CD8-positive, alpha-beta T cell (primary cell): ENCODE measurements at places on chromosomes 13 and 19.

- DNase-seq, result peak; percentile 68
Observed at GRCh38 chr19:44951179-44952159, 3.7 kb upstream of the CLPTM1 start.

DNA sequence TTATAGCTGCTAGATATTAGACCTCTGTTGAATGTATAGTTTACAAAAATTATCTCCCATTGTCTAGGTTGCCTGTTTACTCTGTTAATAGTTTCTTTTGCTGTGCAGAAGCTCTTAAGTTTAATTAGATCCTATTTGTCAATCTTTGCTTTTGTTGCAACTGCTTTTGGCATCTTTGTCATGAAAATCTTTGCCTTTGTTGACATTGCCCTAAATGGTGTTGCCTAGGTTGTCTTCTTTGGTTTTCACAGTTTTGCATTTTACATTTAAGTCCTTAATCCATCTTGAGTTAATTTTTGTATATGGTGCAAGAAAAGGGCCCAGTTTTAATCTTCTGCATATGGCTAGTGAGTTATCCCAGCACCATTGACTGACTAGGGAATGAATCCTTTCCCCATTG lies 331.1 kb downstream of the ITGBL1 start:
- DNase-seq, result no peak

- DNase-seq, result no peak
Observed at GRCh38 chr13:66087269-66087710, 1142.8 kb downstream of the PCDH9 start.

- no peak for DNase-seq
Observed at GRCh38 chr13:48318377-48318811, 14.8 kb downstream of the RB1 start.

DNA sequence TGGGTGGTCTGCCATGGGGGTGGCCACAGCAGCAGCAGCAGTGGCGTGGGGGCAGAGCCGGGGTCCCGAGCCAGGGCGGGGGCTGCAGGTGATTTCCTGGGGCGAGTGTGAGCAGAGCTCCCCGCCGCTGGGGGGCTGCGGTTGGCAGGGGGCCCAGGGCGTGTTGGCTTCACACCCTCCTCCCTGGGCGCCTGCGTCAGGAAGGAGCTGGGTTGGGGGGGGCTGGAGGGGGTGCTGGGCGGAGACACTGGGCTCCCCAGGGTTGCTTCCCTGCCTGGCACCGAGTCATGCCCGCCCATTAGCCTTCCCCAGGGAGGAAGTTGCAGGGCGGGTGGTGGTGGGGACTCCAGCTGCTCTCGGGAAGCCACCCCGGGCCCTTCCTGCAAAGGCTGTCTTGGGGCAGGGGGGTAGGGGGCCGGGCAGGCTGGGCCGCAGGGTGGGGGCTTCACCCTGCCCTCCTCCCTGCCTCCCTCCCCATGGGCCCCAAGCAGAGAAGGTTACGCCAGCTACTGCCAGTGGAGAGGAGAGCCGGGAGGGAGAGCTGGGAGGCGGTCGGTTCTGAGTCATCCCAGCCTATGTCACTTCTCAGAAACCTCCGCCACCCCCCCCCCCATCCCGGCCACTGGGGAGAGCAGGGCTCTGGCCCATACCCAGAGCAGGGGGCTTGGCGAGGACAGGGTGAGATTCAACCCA lies 4.6 kb downstream of the MIDN start:
- peak; percentile 87 for DNase-seq

- no peak for DNase-seq
Observed at GRCh38 chr19:31385744-31386143, 36.5 kb upstream of the TSHZ3 start.
